ENCODE measurements at places on chromosomes 2 and 18. TPM values are rescaled to one million over a fixed set of nuclear protein-coding genes. Genes with fewer than 3 reads are reported as not detected.

DNA sequence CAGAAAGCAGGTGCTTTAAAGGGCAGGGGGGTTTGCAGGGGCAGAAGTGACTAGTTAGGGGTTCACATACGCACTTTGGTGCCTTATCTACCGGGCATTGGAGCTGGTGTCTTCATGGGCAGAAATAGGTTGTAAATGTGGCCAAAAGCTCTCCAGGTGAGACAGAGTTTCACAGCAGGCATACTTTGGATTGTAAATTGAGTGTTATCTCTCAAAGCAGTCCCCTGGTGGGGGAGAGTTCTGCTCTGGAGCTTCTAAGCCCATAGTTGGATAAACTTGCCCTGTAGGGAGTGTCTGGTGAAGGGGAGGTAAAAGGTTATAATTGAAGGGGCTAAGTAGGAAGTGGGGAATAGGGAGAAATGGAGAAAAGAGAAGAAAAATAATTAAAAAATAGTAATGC, 43.1 kb downstream of the COL4A3 start:
- H3K27ac ChIP-seq: no peak overlapping the region
- H3K27me3 ChIP-seq: no peaks in the 10 kb centered on the region

DNA sequence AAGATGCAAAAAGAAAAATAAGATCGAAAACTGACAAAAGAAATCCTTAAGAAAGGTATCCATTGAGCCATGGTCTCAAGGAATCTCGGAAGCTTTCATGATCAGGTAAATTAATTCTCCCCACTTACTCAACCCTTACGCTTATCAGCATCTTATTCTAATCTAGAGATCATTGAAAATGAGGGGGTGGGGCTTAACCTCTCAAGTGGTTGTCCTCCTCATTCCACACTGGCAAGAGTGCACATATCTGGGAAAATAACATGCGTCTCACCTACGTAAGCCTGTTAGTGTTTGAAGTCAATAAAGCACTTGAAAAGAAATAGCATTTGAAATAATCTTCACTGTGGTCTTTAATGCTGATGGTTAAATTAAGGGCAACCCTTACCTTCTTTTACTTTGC, 82.5 kb upstream of the NEUROD1 start:
- H3K27ac ChIP-seq: no peak overlapping the region
- no peak overlapping the region for H3K4me3 ChIP-seq
- H3K36me3 ChIP-seq: no peaks in the 10 kb centered on the region
- no peaks in the 10 kb centered on the region for H3K4me1 ChIP-seq

DNA sequence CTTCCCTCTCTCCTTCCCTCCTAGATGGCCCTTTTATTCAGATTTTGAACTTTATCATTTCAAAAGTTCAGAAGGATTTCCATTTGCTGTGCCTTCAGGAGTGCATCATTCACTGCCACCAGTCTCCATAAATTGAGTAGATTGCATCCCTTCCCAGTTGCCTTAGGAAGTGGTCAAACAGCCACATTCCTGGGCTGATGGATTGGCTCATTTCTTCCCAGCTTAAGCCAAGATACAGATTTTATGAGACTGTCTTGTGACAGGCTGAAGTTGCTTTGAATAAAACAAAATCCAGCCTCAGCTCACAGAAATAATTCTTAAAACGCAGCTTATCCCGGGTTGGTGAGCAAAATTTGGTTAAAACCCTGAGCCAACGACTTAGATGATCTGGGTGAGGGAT, 9.8 kb downstream of the NRP2 start:
- no peak overlapping the region for H3K4me3 ChIP-seq
- DNase-seq: no peak
- no peaks in the 10 kb centered on the region for H3K36me3 ChIP-seq
- no peaks in the 10 kb centered on the region for H3K27me3 ChIP-seq

TMEM37 gene
- total RNA-seq: 22.1 TPM

FAM237A gene
- not detected for total RNA-seq

- no peak overlapping the region for H3K4me3 ChIP-seq
- H3K27ac ChIP-seq: no peak overlapping the region
- H3K27me3 ChIP-seq: no peaks in the 10 kb centered on the region
- H3K36me3 ChIP-seq: no peaks in the 10 kb centered on the region
- DNase-seq: no peak
Observed at GRCh38 chr2:101832114-101832513, 134.6 kb downstream of the MAP4K4 start.

DNA sequence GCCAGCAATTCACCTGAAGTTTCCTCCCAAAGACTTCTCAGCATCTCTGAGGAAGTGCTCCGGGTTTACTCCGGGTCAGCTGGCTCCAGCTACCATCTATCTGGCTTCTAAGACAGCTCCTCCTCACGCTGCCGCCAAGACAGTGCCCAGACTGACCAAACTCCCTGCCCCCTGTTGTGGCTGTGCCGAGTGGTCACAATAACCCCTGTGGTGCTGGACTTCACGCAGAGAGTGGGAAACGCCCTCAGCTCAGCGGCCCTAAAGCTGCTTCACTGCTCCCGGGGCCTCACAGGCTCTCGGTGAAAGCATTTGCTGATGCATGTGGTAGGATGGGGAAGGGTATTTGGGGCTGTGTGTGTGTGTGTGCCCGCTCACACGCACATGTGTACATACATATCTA, 154.8 kb upstream of the ZNF236 start:
- H3K27ac ChIP-seq: no peak overlapping the region
- H3K27me3 ChIP-seq: no peaks in the 10 kb centered on the region
- H3K4me3 ChIP-seq: no peak overlapping the region
- DNase-seq: no peak
- no peaks in the 10 kb centered on the region for H3K36me3 ChIP-seq

TRIM43 gene
- not detected for total RNA-seq

SMAD4 gene
- 78.6 TPM for total RNA-seq

- no peak overlapping the region for H3K4me3 ChIP-seq
- H3K36me3 ChIP-seq: no peaks in the 10 kb centered on the region
- DNase-seq: no peak
- no peaks in the 10 kb centered on the region for H3K27me3 ChIP-seq
- no peaks in the 10 kb centered on the region for H3K4me1 ChIP-seq
Observed at GRCh38 chr2:72415241-72415661, 267.6 kb upstream of the CYP26B1 start.

DNA sequence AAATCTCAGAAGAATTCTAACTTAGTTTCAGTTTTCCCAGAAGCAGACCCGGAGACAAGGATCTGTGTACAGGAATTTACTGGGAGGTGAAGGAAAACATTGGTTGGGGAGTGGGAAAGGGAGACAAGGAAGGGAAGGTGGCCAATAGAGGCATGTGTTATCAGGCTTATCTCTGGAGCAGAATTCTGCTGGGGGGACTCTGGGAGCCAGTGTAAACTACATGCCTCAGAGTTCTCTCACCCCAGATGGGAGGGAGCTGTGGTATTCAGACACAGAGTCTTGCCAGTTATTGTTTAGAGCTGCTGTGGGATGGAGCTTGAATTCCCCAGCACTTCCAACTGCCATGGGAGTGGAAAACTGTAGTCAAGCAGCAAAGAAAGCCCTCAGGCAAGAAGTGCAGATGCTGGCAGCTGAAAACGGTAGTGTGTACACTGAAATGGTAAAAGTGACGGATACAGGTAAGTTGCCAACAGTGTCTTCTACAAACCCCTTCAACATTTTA, 19.0 kb downstream of the DNPEP start:
- H3K4me1 ChIP-seq: peaks cover 8% of the 10 kb centered on the region
- no peak overlapping the region for H3K4me3 ChIP-seq
- DNase-seq: peak; percentile 42
- peak overlapping the region; percentile 11 for H3K27ac ChIP-seq
- H3K36me3 ChIP-seq: no peaks in the 10 kb centered on the region

PARD6G gene
- total RNA-seq: 2.6 TPM

- H3K4me1 ChIP-seq: no peaks in the 10 kb centered on the region
- no peak for DNase-seq
- no peaks in the 10 kb centered on the region for H3K36me3 ChIP-seq
- H3K27ac ChIP-seq: no peak overlapping the region
Observed at GRCh38 chr2:26816893-26817292, 31.0 kb downstream of the CENPA start.

DNA sequence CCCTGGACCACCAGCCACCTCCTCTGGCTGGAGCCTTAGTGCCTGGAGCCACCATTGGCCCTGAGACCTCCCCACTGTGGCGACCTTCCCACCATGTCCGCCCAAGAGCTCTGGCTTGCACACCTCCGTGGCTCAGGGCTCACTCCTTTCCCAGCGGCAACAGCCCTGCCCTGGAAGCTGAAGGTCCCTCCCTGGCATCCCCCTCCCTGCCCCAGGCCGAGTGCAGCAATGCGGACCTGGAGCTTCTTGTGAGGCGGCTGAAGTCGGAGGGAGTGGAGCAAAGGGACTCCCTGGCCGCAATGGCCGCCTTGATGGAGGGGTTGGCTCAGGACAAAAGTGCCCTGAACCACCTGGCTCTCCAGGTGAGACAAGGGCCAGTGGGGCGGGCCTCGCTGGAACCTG, 28.6 kb downstream of the CROCC2 start:
- H3K36me3 ChIP-seq: no peaks in the 10 kb centered on the region
- no peaks in the 10 kb centered on the region for H3K4me1 ChIP-seq
- H3K27me3 ChIP-seq: no peaks in the 10 kb centered on the region
- H3K27ac ChIP-seq: no peak overlapping the region
- DNase-seq: no peak

DNA sequence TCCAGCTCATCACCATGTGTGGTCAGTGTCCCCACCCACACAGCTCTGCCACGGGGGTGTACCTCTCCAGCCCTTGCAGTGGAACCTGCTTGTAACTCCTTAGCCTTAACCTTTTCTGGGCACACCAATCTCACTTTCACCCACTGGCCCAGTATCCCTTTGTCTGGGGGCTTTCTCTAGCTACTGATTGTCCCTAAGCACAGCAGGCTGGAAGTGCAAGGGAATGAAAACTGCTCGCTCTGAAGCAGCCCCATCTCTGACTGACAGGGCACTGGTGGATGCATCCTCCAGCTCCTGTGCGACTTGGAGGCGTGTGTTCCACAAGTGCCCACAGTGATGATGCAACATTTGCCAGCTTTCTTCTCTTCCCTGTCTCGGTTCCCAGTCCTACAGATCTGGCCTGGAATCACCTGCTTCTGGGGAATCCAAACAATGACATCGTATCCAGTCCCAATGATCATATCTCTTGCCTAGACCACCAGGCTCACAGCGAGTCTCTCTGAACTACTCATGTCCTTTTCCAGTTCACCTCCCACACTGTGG, 33.6 kb downstream of the SCTR start:
- DNase-seq: no peak
- H3K36me3 ChIP-seq: no peaks in the 10 kb centered on the region
- H3K27me3 ChIP-seq: no peaks in the 10 kb centered on the region
- peak overlapping the region; percentile 90 for H3K27ac ChIP-seq
- no peak overlapping the region for H3K4me3 ChIP-seq
- peaks cover 86% of the 10 kb centered on the region for H3K4me1 ChIP-seq

- no peaks in the 10 kb centered on the region for H3K27me3 ChIP-seq
- H3K27ac ChIP-seq: no peak overlapping the region
- H3K4me1 ChIP-seq: no peaks in the 10 kb centered on the region
- H3K36me3 ChIP-seq: no peaks in the 10 kb centered on the region
- no peak for DNase-seq
Observed at GRCh38 chr2:1642993-1643619, 101.2 kb downstream of the PXDN start.

DNA sequence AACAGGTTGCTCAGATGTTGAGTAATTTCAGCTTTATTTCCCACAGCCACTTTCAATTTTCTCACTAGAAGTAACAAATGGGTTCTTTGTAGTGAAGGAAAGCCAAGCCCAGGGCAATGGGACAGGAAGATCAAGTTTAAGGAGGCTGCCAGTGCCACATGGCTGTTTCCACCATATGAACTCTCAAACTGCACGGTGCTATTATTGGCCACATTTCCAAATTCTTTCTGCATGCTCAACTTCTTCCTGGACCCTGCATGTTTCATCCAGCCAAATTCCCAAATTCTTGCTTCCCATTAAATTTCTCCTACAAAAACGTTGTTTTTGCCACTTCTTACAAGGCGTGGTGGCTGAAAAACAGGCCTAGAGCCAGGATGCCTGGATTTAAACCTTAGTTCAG, 193.3 kb upstream of the SPHKAP start:
- no peaks in the 10 kb centered on the region for H3K36me3 ChIP-seq
- peaks cover 5% of the 10 kb centered on the region for H3K4me1 ChIP-seq
- H3K27ac ChIP-seq: no peak overlapping the region
- no peak overlapping the region for H3K4me3 ChIP-seq
- no peak for DNase-seq

DNA sequence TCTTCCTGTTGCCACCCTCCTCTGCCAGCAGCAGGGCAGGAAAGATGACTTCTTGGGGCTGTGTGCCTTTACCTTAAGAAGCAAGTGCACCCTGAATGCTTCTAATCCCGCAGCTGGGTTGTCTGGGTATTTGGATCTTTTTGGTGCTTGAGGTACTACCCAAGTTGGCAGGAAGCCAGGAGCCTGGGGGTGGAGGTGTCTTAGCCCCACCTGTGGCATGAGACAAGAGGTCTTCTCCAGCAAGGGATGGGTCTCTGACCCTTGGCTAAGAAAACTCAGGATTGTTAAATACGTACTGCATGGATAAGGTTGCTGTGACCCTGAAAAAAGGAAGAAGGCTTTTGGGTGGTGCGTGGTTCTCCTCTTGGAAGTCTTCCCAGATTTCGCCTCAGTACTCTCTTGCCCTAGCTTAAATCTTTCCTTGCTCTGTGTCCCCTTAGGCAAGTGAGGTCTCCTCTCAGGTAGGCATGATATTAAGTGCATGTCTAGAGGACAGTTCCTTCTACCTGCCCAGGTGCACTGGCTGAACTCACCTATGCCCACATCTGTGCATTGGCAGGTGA, 4.3 kb downstream of the HPCAL1 start:
- no peaks in the 10 kb centered on the region for H3K36me3 ChIP-seq
- H3K4me1 ChIP-seq: peaks cover 42% of the 10 kb centered on the region
- no peak overlapping the region for H3K27ac ChIP-seq
- H3K27me3 ChIP-seq: no peaks in the 10 kb centered on the region
- no peak overlapping the region for H3K4me3 ChIP-seq

FHOD3 gene
- total RNA-seq: 2.0 TPM

DNA sequence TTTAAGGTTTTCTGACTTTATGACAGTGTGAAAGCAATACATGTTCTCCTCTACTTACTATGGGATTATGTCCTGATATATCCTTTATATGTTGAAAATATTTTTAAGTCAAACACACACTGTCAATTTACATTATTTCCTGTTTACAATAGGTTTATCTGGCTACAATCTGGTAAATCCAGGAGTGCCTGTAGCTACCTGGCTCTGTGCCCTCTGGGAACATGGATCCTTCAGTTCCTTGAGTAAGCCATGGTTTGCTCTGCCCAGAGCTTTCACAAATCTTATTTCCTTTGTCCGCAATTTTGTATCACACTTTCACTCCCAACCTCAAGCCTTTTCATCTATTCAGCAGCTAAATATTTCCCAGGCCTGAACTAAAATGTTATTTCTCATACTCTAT, 1582.2 kb upstream of the NXPH2 start:
- no peaks in the 10 kb centered on the region for H3K27me3 ChIP-seq
- DNase-seq: no peak
- H3K27ac ChIP-seq: no peak overlapping the region
- no peak overlapping the region for H3K4me3 ChIP-seq
- H3K36me3 ChIP-seq: no peaks in the 10 kb centered on the region

All from body of pancreas (tissue), 4 donors.